ENCODE measurements at places on chromosomes 7 and 10.
A peak's percentile ranks its signal among the peaks of the same experiment; 100 is the strongest.

GRCh38 chr7:105585850-105586500 is 4.7 kb upstream of the EFCAB10 start:
- DNase-seq, result no peak

- no peak for DNase-seq
These were observed 692.9 kb downstream of the LRMDA start for GRCh38 chr10:76124280-76124679.

DNA sequence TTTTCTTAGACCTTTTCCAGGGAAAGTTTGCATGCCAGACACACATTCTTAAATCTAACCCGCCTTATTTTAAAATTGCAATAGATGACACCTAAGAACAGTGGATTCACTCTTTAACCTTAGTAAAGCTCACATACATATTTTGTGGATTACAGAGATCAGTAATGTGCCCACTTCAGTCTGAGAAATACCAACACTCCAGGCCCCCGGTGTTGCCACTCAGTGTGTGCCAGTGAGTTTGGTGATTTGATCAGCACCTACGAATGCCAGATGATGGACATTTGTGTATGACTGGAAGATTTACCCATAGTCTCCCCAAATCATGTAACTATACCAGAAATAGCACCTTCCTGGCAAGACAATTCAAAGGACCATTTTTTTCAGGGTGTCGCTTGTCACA is 2.6 kb downstream of the LRRN3 start:
- no peak for DNase-seq

DNA sequence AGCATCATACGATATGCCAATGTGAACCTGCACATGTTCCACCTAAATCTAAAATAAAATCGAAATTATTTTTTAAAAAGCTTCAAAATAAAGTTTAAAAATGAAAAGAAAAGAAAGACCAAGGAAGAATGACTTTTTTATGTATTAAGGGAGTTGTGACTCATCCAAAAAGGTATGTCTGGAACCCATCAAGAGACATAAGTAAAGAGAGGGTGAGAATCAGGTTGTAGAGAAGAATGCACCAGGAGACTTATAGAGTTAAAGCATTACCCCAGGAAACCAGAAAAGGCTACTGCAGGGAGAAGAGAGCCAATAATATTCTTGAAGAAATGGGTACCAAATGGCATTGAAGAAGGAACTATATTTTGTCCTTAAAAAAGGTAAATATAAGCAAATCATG is 69.8 kb downstream of the CTTNBP2 start:
- DNase-seq, result no peak

- no peak for DNase-seq
These were observed 139.4 kb downstream of the DKK1 start for GRCh38 chr10:52453501-52453900.

DNA sequence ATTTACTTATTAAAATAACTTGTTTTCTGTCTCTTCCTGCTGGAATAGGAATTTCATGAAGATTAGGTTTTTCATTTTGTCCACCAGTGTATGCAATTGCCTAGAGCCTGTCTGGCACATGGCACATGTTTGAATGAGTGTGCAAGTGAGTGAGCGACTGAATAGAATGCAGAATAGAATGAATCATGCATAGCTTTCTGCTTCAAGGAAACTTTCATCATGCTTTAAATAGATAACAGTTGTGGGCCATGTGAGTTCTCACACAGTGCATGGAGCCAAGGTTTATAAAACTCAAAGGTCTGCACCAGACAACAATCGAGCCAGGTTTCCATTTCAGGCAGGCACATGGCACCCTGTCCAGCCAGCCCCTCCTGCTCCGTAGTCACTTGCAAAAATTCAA is 74.2 kb upstream of the HECW1 start:
- DNase-seq, result peak; percentile 81

DNA sequence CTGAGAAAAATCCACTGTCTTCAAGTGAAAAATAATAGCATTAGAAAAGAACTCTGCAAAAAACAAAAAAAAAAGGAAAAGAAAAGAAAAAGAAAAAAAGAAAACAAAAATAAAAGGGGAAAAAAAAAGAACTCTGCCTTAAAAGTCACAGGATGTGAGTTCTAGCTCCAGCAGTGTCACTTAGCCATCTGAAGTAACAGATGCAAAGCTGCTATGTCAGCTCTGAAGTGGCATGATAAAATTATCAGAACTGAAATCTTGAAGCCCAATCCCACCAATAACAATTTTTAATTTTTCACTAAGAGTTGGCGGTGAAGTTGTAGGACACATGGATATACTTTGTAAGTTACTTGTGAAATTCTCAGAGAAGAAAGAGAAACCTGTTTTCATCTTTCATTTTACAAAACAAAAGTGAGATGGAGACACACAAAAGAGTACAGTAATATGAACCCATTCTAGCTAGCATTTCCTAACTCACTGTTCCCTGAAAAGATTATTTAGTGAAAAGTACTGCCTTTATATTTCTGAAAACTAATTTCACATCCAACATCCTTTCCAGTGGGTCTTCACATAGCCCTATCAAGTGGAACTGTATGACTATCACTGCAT is 103.5 kb downstream of the ELAPOR2 start:
- no peak for DNase-seq

DNA sequence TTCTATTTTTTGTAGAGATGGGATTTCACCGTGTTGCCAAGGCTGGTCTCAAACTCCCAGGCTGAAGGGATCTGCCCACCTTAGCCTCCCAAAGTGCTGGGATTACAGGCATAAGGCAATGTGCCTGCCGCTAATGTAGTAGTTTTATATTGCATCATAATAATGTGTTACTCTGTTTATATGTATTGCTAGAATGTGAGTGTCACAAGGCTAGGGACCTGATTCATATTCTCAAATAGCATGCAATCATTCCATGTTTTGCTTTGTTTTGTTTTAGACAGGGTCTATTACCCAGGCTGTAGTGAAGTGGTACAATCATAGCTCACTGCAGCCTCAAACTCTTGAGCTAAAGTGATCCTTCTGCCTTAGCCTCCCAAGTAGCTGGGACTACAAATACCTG is 13.5 kb downstream of the CCL26 start:
- DNase-seq, result no peak

GRCh38 chr7:90298145-90299038 is 22.7 kb downstream of the FAM237B start:
- DNase-seq, result no peak

DNA sequence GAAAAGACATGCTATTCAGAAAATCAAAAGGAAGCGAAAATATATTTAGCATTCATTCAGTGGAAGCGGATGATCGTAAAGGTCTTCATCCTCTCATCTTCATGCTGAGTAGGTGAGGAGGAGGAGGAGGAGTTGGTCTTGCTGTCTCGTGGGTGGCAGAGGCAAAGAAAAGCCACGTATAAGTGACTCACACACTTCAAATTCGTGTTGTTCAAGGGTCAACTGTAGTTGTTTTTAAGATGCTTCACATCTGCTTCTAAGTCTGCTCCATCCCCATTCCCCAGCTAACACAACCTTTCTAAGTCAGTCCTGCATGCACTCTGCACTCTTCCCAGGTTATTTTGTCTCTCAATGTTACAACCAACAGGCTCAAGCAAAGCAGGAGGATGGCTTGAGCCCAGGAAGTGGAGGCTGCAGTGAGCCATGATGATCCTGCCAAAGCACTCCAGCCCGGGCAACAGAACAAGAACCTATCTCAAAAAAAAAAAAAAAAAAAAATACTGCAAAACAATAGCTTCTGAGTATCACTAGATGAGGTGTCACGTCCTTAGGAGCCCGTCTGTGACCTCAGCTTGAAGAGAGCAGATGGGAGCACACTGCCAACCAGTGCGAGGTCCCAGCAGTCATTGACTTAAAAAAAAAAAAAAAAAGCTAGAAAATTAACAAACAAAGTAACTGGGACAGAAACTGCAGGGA is 70.5 kb downstream of the SFMBT2 start:
- DNase-seq, result no peak

GRCh38 chr7:129789652-129790051 is 163.1 kb downstream of the UBE2H start:
- no peak for DNase-seq

DNA sequence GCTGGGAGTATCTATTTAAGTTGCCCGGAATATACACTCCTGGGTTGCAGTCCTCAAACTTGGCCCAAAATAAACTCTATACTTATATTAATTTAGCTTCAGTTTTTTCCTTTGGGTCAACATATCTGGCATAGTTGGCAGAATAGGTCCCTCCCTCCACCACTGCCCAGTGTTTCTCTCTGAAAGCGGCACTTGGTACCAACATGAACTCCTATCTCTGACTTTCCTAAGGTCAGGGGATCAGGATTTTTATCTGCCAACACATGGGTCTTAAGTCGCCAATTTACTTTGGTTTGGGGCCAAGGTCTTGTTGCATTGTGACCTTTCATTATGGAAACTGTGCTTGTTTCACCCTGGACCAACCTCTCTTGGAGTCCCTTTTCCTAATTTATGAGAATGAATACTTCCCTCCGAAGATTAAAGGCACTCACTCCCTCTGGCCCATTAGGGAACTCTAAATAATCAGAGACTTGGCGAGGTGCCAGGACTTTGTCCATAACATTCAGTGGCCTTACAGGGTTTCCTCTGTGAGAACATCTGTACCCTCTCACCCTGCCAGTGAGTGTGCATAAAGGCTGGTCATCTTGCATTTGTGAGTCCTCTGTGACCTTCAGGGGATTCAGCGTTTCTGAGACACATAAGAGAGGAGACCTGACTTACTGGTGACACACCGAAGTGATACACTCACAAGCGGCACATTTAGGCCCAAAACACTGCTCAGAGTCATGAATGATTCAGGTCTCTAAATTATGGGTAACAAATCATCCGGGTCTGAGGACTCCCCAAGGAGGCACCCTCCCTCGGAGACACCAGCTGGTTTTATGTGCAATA is 19.7 kb upstream of the FKBP9 start:
- DNase-seq, result no peak

DNA sequence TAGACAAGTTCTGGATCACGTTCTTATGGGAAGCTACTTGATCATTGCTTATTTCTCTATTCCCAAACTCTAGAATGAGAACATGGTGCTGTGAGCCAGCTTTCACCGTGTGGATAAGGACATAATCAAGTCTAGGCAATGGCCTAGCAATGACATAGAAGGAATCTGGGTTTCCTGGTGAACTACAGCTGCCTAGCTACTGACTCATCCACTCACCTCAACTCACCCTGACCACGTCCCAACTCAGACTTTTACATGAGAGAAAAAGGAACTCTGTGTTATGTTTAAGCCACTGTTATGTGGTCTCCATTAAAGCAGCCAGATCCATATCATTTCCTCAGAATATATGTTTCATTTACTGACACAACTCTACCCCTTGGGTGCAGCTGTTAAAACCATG is 18.8 kb upstream of the MET start:
- no peak for DNase-seq

DNA sequence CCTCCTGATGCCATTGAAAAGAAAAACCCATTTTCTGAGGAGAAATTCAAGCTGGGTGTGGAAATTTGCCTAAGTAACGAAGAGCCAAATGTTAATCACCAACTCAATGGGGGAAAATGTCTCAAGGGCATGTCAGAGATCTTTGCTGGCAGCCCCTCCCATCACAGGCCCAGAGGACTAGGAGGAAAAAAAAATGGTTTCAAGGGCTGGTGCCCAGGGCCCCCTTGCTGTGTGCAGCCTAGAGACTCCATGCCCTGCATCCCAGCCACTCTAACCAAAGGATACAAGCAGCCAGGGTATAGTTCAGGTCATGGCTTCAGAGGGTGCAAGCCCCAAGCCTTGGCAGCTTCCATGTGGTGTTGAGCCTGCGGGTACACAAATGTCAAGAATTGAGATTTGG is 106.3 kb downstream of the ALOX5 start:
- no peak for DNase-seq

DNA sequence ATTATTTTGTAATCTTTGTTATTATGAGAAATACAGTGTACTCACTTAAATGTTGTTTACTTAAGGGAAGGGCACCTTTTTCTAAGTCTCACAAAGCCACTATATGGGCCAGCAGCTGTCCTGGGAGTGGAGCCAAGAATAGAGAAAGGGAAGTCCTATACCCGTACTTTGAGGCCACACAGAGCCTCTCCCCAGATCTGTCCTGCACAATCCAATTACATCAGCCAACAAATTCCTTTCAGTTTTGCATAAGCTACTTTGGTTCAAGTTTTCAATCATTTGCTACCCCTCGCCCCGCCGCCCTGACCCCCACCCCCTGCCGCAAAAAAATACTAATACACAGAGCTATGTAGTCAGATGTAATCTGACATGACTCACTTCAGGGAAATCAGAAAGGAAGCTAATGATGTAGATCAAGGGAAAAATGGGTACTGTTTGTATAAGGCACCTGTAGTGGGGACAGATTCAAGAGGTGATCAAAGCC is 297.4 kb upstream of the NEBL start:
- DNase-seq, result no peak

- DNase-seq, result no peak
These were observed 29.2 kb downstream of the STK17A start for GRCh38 chr7:43612128-43612527.

- DNase-seq, result no peak
These were observed 27.7 kb downstream of the CDK6 start for GRCh38 chr7:92808635-92809034.

GRCh38 chr7:96499532-96499931 is 177.6 kb upstream of the SLC25A13 start:
- no peak for DNase-seq

DNA sequence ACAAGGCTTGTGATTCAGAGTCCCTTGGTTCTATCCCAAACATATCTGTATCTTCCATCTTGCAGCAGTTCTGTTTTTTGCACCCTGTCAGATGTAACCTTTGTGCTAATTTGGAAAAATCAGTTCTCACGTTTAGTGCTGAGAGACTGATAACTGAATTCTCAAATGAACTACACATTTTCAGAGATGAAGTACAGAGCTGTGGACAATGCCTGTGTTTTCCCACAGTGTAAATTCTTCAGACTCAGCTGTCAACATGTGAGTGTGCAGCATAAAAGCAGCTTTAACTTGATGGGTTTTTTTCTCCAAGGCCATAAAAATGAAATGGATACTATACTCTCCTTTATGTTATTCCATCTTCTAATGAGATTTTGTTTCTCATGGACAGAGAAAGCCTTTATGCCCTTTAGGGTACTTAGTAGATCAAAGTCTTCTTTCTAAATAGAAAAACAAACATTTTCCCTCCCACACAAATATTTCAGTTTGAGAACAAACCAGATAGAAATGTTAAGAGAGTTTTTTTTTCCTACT is 150.9 kb downstream of the SEMA3A start:
- DNase-seq, result no peak

DNA sequence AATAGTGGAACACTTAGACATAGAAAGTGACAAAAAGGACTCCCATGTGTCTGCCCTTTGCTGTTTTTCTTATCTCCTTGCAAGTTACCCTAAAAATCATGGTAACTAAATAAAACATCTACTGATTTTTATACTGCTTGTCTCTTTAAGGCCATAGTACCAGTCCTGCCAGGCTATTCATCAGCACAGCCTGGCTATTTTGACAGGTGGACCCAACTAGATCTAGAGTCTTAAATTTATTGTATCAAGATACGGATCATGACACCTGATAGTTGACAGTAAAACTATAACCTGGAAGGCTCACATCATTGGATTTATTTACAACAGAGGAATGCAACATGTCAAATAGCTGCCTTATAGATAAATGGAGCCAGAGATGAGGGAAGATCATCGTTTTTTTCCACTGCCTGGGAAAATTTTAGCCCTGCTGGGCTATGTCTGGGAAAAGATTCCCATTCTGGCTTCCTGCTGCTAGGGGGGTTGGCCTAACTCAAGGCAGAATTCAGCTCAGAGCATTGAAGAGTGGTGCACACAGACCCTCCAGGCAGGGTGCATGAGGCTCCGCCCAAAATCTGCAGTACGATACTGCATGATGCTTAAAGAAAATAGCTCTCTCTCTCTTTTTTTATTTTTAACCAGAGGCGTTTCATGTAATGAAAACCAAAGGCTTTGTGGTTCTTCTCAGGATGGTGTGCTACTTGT is 292.0 kb upstream of the FZD8 start:
- DNase-seq, result no peak

Data from skin of body (tissue), 3 donors.